ENCODE measurements at places on chromosomes 5 and 9.

DNA sequence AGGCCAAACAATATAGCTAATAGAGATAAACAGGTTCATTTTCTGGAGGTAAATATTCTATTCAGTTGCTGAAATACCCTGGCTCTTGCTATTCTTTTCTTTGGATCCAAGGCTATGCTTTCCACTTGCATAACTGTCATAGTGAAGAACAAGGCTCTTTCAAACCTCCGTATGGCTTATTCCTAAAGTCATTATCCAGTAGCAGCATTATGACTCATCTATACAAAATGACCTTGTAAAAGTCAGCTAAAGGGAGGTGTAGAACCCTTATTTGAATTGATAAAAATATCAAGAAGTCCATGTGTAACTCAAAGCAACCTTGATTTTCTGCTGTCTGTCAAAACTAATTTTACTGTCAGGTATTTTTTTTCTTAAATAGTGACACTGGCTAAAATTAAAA, 447.8 kb downstream of the PLK2 start:
- no peak for DNase-seq

DNA sequence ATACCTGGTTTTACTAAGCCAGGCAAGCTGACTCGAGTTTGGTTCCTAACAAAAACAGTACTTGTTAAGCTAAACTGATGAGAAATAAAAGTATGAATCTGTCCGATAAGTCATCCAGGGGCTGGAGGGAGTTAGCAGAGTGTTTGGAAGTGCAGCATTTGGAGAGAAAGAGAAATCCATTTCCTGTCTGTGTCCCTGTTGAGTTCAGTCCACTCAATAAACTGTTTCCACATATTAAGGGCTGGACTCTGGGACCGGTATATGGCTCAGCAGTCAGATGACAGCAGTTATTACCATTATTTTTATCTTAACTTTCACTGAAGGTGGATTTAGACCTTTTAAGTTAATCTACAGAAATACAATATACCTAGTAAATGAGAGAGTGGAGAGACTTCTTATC, 130.6 kb upstream of the ADRA1B start:
- DNase-seq = no peak

DNA sequence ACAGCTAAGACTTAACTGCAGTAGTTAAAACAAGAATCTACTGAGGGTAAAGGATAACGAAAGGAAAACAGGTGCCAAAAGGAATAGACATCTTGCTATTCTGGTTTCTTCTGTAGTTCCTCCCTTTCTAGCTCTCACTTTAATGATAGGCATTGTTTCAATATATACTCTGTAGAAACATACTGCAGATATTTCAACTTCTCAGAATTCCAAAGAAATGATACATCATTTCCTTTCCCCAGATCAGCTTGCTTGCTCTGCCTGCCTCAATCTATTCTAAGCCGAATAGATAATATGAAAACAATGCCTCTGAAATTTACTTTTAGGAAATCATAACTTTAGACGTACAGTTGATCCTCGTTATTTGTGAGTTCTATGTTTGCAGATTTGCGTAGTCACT, 46.3 kb downstream of the ACO1 start:
- no peak for DNase-seq

DNA sequence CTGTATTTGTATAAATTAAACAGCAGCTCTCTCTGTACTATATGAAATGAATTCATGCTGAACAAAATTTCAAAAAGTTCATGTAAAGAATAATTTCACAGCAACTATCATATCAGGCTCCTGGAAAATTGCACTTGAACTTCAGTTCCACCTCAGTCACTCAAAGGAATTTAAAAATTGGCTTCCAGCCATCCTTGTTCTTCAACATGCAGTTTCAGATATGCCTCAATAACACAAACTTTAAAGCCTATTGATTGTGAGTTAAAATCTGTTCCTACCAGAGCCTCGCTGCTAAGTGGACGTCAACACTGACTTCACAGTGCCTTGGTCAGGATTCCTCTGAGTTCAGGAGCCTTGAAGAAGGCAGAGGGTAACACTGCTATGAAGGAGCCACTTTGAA, 418.7 kb upstream of the WWC1 start:
- DNase-seq = no peak

DNA sequence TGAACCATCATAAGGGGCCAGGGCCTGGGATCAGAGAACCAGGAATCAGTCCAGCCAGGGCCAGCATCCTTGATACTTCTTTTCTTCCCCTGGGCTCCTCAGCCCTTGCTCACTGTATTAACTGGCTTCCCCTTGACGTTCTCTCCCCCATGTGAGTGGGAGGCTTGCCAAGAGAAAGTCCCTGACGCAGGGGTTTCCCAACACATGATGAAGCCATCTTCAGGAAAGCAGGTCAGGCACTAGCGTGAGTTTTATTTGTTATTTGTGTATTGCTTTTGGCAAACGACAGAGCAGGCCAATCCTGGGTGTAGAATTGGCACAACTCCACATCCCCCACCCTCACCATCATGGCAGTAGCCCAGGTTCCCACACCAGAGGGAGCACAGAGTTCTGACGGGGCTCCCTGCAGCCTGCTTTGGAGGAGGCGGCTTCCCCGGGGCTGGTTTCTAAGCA, 165.5 kb upstream of the NFIL3 start:
- no peak for DNase-seq

DNA sequence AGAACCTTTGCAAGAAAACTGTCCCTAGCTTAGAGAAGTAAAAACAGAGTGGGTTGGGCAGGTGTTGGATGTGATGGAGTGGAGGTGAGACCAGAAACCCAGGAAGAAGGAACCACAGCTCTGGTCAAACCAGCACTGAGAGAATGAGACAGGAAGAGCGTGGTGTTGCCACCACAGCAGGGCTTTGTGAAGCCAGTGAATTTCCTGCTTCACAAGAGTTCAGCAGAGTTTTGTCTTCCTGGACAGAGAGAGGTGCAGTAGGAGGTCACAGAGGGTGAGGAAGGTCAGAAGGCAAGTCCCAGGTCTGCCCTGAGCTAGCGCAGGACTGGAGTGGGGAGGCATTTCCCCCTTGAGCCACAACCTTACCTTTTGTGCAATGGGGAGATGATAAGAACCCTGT, 2306.2 kb upstream of the ACO1 start:
- no peak for DNase-seq

GRCh38 chr5:51621156-51621555, 237.9 kb downstream of the ISL1 start:
- no peak for DNase-seq

All from B cell (primary cell).